Activated T-cell treated with anti-CD3 and anti-CD28 coated beads, Interleukin-2, amount 50 U/mL, for 48 hours (primary cell): ENCODE measurements at places on chromosomes 11 and 22.
A peak's percentile ranks its signal among the peaks of the same experiment; 100 is the strongest.

- no peak for DNase-seq
Measured at GRCh38 chr11:303363-303762, 4.0 kb upstream of the IFITM5 start.

DNA sequence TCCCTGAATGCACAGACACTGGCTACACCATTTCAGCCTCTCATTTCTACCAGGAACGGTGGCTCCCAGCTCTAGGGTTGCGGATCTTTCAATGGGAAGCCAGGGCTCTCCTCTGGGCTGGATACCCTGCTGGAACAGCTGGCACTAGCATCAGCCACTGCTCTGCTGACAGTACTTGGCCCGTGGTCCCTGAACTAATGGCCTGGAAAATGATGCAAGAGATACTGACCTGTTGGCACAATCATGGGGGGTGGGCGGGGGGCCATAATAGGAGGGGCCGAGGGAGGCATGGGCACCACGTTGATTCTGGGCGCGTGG, 10.7 kb upstream of the TBC1D10A start:
- DNase-seq, result no peak

- no peak for DNase-seq
Measured at GRCh38 chr22:30045494-30045887, 34.8 kb upstream of the HORMAD2 start.

DNA sequence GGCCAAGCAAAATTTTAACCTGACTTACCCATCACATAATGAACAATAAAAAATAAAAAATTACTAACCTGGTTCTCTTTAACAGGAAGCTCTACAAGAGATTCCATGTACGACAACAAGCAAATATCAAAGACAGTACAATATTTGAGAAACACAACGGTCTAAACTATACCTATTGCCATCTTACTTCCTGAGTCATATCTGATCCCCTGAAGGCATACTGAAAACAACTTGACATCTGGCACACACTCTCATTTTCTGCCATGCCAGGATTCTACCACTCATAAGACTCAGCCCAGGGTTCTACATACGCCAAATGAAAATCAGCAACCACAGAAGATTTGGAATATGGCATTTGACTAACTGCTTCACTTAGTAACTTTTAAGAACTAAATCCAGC, 13.8 kb downstream of the DENND5A start:
- DNase-seq, result no peak

DNA sequence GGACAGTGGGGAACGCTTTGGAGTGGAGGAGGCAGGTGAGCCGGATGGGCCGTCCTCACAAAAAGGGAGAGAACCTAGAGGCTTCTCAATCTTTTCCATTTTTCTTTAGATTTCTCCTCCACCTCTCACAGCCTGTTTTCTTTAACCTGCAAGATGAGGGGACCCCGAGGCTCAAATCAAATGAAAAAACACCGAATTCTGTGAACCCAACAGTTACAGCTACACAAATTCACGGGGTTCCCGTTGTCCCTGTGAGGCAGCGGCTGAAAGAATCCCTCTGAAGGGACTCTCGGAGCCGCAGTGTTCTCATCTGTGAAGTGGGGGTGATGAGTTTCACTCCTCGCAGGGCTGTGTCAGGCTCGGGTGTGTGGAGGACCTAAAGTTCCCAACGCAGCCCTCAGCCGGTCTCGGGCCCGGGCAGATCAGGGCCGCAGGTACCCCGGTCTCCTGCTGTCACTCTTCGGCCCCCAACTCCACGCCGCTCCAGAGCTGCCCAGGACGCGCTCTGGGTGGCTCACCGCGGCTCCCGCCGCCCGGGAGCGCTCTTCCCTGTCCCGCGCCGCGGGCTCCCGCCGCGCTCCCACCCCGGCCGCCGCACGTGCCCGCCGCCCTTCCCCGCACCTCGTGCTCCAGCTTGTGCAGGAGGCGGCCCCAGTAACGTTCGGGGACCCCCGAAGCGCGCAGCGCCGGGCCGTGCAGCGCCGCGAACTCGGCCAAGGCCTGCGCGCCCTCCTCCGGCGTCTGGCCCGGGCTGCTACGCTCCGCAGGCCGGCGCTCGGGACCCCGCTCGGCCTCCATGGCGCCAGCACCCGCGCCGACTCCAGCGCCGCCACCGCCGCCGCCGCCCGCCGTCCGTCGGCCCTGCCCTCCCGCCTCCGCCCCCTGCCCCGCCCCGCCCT, at the start of gene TTLL12:
Gene TTLL12, minus strand, starts transcription at position 863 of the 899 bp plus-strand sequence. Its CDS starts 65 bp downstream, at position 798.
- peak; percentile 57 for DNase-seq

GRCh38 chr11:16512198-16512898, 156.0 kb upstream of the SOX6 start:
- no peak for DNase-seq

GRCh38 chr11:72851726-72852125, 37.5 kb downstream of the ATG16L2 start:
- DNase-seq, result no peak

GRCh38 chr11:108970221-108970991, 305.5 kb downstream of the DDX10 start:
- no peak for DNase-seq

DNA sequence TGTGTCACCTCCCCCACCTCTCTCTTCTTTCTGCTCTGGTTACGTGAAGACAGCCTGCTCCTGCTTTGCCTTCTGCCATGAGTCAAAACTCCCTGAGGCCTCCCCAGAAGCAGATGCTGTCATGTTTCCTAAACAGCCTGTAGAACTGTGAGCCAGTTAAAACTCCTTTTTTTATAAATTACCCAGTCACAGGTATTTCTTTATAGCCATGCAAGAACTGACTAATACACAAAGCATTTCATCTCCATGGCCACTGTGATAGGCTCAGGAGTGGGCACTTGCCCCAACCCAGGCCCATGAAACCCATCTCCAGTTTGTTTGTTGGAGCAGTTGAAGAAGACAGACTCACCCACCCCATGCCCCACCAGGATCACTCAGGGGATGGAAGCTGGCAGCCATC, 253.3 kb upstream of the ISX start:
- DNase-seq, result no peak

DNA sequence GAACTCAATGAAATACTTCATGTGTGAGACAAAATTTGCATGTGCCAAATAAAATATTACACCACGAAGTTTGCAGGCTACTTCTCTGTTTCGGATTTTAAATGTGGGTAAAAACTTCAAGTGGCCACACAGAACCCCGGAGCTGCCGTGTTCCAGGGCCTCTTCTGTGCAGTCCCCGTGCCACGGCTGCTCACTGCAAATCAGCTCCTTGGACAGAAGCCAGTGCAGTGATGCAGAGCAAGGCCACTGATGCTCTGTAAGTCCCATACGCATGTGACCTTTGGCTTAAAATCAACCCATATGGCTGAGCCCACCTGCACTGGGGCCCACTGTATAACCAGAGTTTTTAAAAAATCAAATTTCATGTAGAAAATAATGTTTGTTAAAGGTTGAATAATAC, 1309.4 kb downstream of the TBC1D22A start:
- no peak for DNase-seq

DNA sequence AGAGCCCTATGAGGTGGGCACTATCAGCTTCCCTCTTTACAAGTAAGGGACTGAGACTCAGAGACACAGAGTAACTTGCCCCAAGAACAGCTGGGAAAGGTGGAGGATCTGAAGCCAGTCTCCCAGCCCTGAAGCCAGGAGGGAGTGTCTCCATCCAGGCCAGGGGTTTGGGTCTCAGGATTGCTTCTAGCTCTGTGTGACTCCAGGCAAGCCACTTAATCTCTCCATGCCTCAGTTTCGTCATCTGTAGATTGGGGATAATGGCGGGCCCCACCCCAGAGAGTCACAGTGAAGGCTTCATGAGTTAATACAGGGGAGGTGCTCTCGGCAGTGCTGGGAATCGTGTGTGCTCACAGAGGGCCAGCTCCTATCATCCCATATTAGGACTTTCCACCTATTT, 10.5 kb downstream of the MAP4K2 start:
- no peak for DNase-seq
